Suppressor macrophage treated with lipopolysaccharide for 1 hour (primary cell): ENCODE measurements at places on chromosomes 12 and 14.

DNA sequence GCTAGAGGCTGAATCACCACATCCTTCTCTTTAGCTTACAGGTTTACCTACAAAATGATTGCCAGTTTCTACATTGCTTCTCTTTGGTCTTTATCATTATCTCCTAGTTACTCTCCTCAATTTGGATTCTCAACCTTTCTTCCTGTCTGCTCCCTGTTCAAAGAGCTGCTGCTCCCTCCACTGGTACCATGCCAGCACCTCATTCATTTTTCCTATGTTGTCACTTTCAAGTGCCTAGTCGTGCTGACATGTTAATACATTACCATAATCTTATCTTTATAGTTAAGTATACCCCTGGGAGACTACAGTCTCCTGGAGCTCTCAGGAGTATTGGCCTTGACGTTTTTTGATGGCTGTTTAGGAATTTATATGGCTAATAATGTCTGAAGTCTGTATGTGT, 14.2 kb downstream of the FRS2 start:
- no peak for DNase-seq

GRCh38 chr12:46154221-46154985, 114.4 kb downstream of the SLC38A1 start:
- DNase-seq: no peak

GRCh38 chr12:121159467-121160307, 27.0 kb downstream of the P2RX7 start:
- DNase-seq: peak; percentile 41

GRCh38 chr12:27549236-27549800, 25.3 kb downstream of the PPFIBP1 start:
- DNase-seq: peak; percentile 68

DNA sequence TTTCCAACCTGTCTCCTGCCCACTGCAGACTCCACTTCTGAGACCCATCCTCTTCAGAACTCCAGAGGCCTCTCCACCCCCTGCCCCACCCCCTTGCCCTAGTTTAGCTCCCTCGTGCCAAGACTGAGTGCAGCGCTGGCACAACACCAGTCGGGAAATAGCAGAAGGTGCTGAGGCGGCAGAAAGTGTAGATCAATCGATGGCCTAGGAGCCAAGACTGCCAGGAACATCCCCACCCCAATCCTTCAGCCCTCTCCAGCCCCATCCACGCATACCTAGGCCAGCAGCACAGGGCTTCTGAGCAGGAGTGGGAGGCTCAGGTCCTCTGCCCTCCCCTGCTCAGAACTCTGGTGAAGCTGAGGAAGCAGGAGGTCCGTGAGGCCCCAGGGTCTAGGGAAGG, 1.1 kb downstream of the CPNE6 start:
- no peak for DNase-seq

DNA sequence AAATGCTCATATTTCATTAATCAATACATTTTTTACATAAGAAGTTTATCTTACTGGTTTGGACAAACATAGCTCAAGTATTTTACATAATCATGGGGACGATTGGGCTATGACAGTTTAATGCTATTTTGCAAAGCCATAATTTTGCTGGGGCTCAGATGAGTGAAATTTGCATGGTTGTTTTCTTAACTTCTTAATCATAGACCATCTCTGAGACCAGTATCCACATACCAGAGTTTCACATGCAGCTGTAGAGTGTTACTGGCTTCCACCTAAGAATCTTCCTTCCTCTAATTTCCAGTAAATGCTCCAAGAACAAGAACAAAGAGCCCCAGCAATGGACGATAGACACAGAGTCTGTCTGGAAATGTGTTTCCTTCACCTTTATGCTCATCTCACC, 303.0 kb upstream of the TMEM132C start:
- no peak for DNase-seq

DNA sequence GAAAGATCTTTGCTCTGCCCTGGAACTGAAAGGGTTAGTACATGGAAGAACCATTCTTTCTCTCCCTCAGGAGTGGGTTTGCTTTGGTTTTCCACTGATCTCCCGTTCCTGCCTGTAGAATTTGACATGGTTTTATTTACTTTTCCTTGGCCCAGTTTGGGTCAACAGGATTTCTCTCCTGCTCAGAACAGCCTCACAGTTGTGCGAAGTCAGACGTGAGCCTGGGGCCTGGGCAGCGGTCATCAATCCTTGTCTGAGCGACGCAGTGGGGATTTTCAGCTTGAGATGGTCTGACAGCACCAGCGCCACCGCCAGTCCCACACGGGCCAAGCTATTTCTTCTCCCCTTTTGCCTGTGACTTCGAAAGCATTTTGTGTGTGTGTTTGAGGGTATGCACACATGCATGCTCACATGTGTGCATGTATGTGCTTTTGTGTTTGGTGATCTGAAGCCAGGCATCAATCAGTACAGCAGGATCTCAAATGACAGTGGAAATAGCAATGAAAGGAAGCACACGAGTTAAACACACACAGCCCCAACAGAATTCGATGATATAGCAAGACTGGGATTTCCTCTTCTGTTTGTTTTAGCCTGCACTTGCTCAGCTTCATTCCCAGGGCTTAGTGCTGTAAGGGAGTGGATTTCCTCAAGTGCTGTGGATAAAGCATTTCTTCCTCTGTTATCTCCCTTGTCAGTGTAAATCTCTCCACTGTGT, 58.3 kb downstream of the SMOC1 start:
- no peak for DNase-seq

DNA sequence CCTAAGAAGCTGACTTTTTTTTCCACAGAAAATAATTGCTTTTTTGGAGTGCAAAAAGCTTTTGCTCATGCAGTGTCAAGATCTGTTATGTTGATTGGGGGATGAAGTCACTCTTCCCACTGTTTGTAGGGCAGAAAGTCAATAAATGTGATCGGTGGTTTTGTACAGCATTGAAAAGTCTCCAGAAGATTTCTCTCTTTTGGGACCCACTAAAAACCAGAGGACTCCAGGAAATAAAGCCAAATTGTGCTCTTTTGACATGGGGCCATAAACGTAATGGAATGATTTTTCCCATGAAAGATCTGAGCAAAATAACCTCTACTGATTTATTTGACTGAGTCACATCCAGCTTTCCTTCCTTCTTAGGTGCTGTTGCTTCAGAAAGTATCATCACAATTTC, 122.5 kb downstream of the SNAPC1 start:
- DNase-seq: no peak

DNA sequence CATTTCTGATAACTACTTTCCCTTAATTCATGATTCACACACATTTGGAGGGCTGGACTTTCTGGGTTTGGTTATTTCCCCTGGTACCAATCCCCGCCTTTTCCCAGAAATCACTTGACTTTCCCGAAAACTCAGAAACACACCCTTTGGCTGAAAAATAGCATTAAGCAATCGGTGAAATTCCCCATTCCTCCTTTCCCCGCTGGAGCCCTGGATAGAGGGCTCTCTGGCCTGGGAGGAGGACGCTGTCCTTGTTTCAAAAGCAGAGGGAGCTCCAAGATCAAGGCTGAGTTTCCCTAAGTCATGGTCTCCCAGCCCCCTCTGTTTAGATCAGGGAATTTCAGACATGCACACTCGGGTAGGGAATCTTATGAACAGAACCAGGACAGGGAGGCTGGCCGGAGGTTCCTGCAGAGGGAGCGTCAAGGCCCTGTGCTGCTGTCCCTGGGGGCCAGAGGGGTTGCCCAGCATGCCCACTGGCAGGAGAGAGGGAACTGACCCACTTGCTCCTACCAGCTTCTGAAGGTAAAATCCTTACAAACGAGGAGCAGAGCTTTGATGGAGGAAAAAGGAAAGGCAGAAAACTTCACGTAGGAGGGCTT, at the start of gene C1S:
C1S (plus strand) TSS at position 366 of the 602 bp plus-strand sequence. CDS start 1,195 bp downstream, outside the sequence.
- peak; percentile 81 for DNase-seq

DNA sequence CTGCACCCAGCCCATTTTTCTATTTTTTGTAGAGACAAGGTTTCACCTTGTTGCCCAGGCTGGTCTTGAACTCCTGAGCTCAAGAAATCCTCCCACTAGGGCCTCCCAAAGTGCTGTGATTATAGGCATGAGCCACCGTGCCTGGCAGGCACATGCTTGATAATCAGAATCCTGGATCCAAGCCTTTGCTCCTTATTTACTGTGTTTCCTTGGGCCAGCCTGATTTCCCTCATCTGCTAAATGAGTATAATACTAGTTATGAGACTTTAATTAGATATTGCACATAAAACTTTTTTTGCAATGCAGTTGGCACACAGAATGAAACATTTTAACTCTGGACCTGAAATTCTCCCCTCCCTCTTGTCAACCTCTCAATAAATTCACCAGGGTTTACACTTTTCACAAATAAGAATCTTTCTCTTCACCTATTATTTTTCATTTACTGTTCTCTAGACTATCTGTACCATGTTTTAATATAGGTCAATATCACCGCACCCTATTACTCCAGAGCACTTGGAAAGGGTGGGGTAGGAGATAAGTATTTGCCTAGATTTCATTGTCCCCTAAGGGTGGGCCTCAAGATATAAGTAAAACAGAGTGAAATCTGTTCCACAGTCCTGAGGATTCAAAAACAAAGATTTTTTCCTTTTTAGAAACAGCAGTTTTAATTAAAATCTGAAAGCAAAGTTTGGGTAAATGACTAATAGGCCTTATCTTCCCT, 69.2 kb upstream of the NR2C1 start:
- no peak for DNase-seq

DNA sequence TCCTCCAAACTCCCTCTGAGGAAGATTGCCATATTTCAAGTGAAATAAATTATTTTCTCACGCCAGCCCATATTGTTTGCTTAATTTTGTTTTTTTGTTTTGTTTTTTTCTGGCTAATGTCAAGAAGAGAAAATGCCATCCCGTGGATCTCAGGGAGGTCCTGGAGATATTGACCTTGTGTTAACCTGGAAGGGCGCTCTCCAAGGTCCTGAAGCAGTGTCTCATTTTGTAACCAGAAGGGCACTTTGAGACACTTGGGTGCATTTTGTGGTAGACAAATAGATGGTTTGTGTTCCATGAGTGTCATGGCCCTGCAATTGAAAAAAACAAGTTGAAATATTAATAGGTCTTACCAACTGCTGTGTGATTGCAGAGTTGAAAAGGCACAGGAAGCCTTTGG, 268.9 kb downstream of the SUDS3 start:
- peak; percentile 15 for DNase-seq

GRCh38 chr14:52683985-52684520, 11.3 kb downstream of the ERO1A start:
- DNase-seq: no peak

DNA sequence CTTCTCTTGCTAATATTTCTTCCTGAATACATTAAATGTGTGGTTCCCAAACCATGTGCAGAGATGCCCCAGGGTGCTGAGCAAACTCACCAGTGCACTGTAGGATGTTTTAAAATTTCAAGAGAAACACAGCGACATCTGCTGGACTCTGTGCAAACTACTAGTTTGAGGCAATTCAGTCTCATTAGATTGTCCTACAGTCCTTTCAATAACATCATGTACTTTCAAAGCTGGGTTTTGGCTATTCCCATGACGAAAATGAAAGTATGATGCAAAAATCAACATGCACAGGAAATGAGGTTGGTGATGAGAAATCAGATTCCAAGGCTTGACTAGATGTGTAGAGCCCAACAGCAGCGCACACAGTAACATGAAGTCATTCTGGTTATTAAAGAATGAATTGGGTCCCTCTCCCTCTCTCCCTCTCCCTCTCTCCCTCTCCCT, 66.3 kb downstream of the CLIP1 start:
- peak; percentile 67 for DNase-seq

GRCh38 chr12:89245090-89245489, 107.2 kb downstream of the DUSP6 start:
- DNase-seq: no peak

DNA sequence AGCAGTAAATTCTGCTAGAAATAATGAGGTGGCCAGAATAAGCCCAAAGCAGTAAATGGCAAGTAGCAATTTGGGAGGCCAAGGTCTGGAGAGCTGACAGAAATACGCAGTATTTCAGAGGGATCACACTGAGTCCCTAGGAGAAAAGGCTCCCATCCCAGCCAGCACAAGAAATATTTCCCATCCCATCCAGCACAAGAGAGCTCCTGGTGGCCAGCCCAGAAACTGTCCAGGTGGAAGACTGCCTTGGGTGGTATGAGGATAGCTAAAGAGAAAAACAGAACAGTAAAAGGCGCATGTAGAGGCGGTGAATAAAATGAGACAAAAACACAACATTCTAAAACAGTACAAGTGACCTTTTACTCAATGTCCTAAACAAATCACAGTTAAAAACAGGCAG, 120.7 kb downstream of the HECTD4 start:
- DNase-seq: no peak

GRCh38 chr14:34911209-34912150, 36.3 kb upstream of the BAZ1A start:
- DNase-seq: no peak

DNA sequence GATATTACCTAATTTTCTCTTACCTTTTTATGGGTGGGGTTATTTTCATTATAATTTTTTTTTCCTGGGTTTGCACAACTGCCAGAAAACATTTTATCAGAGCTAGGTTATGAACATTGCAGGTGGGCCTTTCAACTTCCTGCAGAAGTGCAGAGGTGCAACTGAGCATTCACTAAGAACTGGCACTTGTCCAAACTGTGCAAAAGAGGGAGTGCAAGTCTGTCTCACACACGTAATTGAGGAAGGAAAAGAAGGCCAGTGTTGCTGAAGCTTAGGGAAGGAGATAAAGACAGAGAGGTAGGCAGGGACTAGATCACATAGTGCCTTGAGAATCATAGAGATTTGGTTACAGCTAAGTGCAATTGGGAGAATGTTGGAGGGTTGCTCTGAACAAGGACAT, 14.1 kb upstream of the AMN1 start:
- no peak for DNase-seq

- no peak for DNase-seq
Observed at GRCh38 chr12:76486011-76486410, 73.6 kb downstream of the OSBPL8 start.

GRCh38 chr12:27807063-27807703, 27.1 kb upstream of the MANSC4 start:
- DNase-seq: no peak

DNA sequence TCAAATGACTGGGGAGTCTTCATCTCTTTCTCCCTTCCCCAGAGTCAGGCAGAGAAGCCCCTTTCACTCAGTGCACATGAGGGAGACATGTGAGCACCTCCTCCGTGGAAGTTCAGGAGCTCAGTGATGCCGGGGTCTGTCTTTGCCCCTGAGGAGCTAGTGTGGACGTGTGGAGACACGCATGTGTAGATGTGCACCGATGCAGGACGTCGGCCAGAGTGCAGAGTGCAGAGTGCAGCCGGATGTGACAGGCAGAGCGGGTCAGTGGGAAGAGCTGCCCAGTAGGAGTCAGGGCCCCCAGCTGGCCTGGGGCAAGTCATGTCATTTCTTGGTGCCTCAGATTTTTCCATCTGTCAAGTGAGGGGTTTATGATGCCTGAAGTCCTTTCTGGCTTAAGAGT, 20.7 kb downstream of the TSPAN9 start:
- DNase-seq: no peak

DNA sequence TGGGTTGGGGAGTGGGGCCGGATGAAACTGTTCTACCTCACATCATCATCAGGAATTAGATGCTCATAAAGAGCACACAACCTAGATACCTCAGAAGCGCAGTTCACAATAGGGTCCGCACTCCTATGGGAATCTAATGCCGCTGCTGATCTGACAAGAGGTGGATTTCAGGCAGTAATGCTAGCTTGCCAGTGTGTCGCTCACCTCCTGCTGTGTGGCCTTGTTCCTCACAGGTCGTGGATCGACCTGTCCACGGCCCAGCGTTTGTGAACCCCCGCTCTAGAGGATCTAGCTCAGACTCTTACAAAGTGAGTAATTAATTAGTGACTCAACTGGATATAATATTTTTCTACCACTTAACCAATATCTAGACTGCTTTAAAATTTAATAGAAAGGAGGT, 5.8 kb downstream of the PPP1R12A start:
- no peak for DNase-seq

- DNase-seq: peak; percentile 86
Observed at GRCh38 chr12:68958322-68958721, 25.4 kb upstream of the CPM start.

GRCh38 chr14:41498959-41499358, 107.7 kb upstream of the LRFN5 start:
- no peak for DNase-seq
